ENCODE measurements at places on chromosomes 1 and 21. TPM values are rescaled to one million over a fixed set of nuclear protein-coding genes. Genes with fewer than 3 reads are reported as not detected.

- DNase-seq: no peak
Measured at GRCh38 chr1:5577255-5578040, 414.8 kb downstream of the NPHP4 start.

DNA sequence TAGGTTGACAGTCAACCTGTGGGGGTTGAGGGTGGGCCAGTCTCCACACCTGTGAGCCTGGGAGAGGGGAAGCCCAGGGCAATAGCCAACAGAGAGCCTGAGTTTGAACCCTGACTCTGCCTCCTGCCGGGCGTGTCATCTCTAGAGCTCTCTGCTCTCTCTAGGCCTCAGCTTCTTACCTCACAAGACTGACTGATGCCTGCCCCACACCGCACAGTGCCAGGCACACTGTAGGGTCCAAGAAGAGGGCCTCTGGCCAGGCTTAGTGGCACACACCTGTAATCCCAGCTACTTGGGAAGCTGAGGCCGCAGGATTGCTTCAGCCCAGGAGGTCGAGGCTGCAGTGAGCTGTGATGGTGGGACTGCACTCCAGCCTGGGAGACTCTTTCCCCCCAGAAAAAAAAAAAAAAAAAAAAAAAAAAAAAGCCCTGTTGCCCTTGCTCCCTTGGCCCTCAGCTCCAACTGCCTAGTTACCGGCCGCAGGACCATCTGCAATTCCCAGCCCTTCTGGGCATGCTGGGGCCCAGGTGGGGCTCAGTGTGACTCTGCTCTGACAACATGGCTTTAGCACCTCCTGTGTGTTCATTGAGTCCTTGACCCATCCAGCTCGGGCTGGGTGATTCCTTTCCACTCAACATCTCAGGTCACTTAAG lies 25.1 kb downstream of the GRHL3 start:
- DNase-seq: no peak

DNA sequence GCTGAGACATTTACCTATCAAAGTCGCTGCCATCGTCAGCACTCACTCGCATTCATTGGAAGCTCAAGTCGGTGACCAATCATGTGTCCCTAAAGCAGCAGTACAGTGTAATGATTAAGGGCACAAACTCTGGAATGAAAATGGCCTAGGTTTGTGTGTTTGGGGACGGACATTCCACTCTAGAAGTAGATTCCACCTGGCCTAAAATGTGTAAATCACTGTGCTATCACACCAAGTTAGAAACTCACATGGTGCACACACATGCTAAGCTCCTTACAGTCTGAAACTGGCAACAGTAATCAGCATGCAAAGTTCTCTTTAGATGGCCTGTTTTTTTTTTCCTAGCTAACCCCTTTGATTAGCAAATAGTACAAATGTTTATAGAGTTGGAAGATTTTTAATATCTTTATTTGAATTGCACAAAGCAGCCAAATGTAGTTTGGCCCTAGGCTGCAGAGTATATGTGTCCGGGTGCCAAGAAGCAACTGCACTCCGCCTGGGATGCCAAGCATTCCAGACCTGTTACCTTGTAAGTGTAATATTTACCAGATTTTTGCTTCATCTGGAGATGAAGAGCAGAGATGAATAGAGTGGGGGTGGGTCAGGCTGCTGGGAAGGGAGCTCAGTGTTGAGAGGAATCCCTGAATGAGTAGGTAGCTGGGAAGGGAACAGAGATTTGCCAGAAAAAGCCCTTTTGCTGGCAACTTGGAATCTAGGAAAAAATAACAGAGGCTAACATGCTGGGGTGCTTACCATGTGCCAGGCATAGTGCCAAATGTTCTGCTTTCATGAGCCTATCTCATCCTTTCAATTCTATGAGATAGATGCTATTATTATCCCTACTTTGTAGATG lies 35.2 kb downstream of the TGFB2 start:
- DNase-seq: no peak

- no peak for DNase-seq
Measured at GRCh38 chr1:3846541-3846940, 10.5 kb downstream of the CEP104 start.

DNA sequence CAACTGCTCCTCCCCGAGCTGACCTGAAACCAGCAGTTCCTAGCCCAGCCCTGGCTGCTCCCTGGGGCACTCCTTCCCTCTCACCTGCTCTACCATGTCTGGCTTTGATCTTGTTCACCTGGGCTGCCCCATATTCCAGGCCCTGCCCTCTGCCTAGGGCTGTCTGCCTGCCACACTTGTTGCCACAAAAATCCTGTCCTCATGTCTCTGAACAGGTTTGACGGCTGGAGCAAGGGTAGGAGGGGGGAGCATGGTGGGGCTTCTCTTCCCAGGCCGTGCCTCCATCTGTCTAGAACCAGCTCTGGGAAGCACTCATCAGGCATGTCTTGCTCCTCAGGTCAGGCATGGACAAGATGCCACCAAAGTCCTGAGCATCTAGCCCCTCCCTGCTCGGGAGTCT lies 44.3 kb upstream of the WNT2B start:
- DNase-seq: no peak

GRCh38 chr1:35958558-35958957 lies 27.7 kb downstream of the AGO3 start:
- no peak for DNase-seq

GRCh38 chr1:172935062-172935592 lies 115.6 kb downstream of the TNFSF18 start:
- no peak for DNase-seq

DNA sequence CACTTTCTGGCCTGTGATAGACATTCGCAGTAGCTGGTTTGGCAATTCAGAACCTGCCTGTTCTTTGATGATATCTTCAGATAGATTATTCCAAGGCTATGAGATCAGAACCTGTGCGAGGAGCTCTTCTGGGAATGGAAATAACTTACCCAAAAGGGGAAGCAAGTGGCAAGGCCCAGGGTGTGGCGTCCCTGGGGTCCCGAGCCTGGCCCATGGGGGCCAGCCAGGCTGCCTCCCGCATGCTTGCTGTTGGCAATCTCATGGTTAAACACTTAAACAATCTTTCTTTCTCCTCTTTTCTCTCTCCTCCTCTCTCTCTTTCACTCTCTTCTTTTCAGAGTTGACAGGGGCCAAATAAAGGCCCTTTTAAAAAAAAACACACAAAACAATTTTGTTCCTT lies 108.1 kb downstream of the RNF220 start:
- DNase-seq: no peak

DNA sequence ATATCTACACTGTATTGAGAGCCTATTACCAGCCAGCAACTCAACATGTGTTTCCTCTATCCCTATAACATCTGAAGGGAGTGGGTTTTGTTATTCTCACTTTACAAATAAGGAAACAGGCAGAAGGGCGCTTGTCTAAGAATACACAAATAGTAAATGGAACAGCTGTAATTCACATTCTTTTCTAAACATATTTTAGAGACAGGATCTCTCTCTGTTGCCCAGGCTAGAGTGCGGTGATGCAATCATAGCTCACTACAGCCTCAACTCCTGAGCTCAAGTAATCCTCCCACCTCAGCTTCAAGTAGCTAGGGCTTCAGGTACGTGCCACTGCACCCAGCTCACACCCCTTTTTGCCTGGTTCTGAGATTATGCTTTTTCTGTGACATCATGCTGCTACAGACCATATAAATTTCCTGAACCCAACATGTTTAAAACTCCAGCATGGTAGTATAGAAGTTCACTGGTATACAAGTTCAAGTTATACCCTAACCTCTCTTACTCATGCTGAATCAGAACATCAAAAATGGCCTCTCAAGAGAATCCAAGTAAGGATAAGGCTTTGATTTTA lies 8.6 kb upstream of the TACSTD2 start:
- no peak for DNase-seq

- no peak for DNase-seq
Measured at GRCh38 chr1:168637350-168637991, 61.1 kb downstream of the XCL1 start.

Gene GFI1
- total RNA-seq: 0.30 TPM

Gene RRP15
- 5.3 TPM for total RNA-seq

Gene NTMT2
- not detected for total RNA-seq

Gene SPRR3
- total RNA-seq: not detected

Gene DNM3
- 1.6 TPM for total RNA-seq

Gene PPFIA4
- total RNA-seq: 19.2 TPM

Gene MIA3
- 34.4 TPM for total RNA-seq

Gene TSPEAR
- not detected for total RNA-seq

Gene NOTCH2
- 26.7 TPM for total RNA-seq

Gene SLAMF1
- total RNA-seq: 0.31 TPM

Gene IFNLR1
- total RNA-seq: 3.7 TPM

All from right atrium auricular region (tissue), 2 donors.